ENCODE measurements at places on chromosomes 3 and 15. TPM values are rescaled to one million over a fixed set of nuclear protein-coding genes. Genes with fewer than 3 reads are reported as not detected.

Gene PIERCE2
- total RNA-seq = not detected

Gene PPIB
- 264 TPM for total RNA-seq

Gene ELP6
- total RNA-seq = 43.4 TPM

Gene PEX5L
- total RNA-seq = not detected

Gene XCR1
- not detected for total RNA-seq

Gene WDR49
- total RNA-seq = 0.18 TPM

Gene RLBP1
- total RNA-seq = not detected

Gene NEIL1
- 20.4 TPM for total RNA-seq

Gene NME9
- not detected for total RNA-seq

Gene FEZF2
- not detected for total RNA-seq

Gene MITF
- total RNA-seq = not detected

- no peak for DNase-seq
These were observed 534.1 kb upstream of the GRM7 start for GRCh38 chr3:6326771-6327170.

DNA sequence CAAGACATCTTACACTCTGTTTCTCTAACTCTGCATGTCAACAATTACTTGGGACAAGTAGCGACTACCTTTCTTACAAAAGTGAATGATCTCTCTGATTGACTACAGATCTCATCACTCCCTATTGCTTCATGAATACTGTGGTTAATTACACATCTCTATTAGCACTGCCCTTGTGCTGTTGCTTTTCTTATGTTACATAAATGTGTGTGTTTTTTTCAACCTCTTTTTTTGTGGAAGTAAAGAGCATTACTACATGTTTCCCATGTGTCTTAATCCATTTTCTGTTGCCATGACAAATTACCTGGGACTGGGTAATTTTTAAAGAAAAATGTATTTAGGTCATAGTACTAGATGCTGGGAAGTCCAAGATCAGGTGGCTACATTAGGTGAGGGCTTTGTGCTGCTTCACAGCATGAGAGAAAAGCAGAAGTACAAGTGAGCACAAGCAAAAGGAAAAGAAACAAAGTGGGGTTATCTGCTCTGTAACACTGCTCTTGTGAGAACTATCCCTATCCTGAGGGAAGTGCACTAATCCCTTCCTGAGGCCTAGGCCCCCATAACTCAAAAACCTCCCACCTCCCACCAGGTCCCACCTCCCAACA lies 298.2 kb upstream of the SATB1 start:
- no peak for DNase-seq

GRCh38 chr15:47003568-47003967 lies 713.7 kb upstream of the SEMA6D start:
- DNase-seq = no peak

- no peak for DNase-seq
These were observed 48.7 kb downstream of the CHSY1 start for GRCh38 chr15:101203029-101203573.

DNA sequence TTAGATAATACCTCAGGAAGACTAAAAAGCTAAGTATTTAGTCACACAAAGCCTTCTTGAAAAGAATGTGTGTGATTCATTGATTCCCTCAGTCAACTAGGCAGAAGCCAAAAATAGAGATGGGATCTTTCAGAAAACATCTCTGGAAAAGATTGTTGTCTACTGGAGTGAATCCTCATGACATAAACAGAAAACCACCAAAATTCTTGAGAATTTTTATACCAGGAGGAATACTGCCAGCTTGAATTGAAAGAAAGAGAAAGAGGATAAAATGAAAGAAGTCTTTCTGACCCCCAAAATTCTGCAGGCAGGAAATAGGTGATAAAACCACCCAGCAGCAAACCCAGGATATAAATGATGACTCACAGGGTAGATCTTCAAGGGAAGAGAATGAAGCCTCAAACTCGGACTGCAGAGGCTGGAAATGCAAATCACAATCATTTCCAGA lies 363.1 kb upstream of the PLSCR5 start:
- no peak for DNase-seq

- no peak for DNase-seq
These were observed 57.2 kb upstream of the UBE2E1 start for GRCh38 chr3:23748398-23749110.

DNA sequence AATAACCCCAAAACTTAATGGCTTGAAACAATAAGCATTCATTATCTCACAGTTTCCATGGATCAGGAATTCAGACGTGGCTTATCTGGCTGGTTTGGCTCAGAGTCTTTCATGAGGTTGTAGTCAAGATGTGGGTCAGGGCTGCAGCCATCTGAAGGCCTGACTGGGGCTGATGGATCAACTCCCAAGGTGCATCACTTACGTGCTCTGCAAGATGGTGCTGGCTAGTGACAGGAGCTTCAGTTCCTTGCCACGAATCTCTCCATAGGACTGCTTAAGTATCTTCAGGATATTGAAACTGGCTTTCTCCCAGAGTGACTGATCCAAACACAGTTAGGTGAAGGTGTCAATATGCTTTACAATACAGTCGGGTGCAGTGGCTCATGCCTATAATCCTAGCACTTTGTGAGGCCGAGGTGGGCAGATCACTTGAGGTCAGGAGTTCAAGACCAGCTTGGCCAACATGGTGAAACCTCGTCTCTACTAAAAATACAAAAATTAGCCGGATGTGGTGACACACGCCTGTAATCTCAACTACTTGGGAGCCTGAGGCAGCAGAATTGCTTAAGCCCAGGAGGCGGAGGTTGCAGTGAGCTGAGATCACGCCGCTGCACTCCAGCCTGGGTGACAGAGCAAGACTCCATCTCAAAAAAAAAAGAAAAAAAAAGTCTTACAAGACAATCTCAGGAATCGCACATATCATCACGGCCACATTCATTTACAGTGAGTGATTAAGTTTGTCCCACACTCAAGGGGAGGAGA lies 28.5 kb upstream of the PTPRG start:
- DNase-seq = no peak

GRCh38 chr15:74229686-74230085 lies 6.4 kb upstream of the CCDC33 start:
- DNase-seq = no peak

GRCh38 chr3:161409069-161409468 lies 37.8 kb upstream of the SPTSSB start:
- DNase-seq = no peak

- no peak for DNase-seq
These were observed 668 bp downstream of the MFGE8 start for GRCh38 chr15:88912500-88912921.

DNA sequence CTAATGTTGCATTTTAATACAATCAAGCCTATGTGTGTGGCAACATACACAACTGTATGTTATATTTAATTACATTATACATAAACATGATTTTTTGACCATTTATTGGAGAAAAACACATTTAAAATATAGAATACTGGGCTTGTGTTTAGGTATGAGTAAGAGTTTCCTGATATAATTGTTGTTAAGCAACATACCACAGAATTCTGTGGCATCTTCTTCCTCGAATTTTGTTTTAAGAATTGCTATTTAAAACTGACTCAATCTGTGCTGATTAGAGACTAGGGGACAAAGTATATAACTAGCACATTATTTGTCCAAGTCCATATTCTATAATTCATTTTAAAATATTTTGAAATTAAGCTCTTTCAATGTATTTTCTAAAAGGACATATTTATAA lies 376.8 kb upstream of the THBS1 start:
- DNase-seq = no peak

GRCh38 chr15:48001393-48002039 lies 119.3 kb upstream of the SLC24A5 start:
- no peak for DNase-seq

DNA sequence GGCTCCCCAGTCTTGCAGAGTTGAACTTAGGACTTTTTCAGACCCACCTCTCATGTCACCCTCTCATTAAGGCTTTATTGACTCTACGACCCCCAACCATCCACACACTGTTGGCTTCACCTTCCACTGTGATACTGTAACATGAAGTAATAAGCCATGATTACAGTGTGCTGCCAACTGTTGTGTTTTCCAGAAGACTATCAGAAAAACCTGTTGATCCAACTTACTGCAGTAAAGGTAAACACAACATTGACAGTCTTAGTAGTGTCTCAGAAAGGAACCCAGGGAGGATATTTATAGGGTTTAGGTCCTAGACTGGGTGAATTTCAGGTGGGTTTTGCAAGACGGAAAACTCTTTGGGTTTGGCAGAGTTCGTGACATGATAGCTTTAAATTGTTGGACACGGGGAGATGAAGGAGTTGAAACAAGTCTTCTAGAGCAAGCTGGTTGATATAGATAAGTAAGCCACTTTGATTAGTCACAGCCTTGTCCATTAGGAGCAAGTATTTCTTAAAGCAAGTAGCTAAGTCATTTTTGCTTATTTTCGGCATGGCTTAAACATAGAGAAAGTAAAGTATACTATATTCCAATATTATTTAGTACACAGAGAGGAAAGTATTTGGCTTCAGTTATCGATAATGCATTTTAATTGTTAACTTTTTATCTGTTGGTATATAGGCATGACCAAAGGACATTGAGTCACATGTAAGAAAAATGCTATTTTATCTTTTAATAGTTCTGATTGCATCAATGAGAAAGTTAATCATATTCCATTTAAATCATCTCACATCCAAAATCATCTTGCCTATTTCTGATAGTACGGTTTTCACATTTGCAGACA lies 2.4 kb upstream of the COL6A5 start:
- DNase-seq = no peak

GRCh38 chr15:98838387-98839259 lies 169.0 kb downstream of the PGPEP1L start:
- no peak for DNase-seq

- no peak for DNase-seq
These were observed 24.4 kb upstream of the TNFAIP8L3 start for GRCh38 chr15:51119120-51119519.

DNA sequence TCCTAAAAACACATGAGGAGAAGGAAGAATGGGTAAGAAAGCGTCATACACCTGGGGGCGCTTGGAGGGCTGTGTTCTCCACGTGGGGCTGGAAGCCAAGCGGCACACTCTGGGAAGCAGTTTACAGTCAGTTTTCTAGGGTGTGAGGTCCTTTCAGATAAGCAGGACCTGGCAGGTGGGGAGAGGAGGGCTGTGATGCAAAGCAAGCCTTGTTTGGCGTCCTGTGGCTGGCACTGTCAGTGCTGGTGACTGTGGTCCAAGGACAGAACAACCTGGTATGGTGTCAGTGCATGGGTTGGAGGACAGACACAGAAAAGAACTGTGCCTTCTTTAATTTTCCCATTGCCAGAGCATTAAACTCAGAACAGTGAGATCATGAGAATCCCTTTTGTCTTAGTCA lies 260.7 kb upstream of the NR2E3 start:
- no peak for DNase-seq

- DNase-seq = no peak
These were observed 26.4 kb upstream of the PIGZ start for GRCh38 chr3:196995027-196995426.
